ENCODE measurements at places on chromosomes 6 and 20.

DNA sequence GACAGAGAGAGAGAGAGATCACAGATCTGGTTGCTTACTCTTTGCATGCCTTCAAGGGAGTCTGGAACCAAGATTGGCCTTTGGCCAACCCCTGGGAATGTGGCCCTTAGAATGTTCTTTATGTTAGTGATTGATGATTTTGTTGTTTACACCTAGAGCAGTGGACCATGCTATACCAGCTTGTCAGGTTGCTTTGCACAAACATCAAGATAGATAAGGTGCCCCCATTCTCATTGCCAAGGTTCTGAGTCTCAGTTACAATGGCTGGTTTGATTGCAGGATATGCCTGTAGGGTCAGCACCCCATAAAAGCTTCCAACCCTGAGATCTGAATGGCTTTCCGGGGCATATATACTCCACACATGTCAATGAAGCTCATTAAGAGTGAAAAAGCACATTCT lies 53.5 kb upstream of the SLC2A12 start:
- DNase-seq: no peak

- DNase-seq: no peak
Measured at GRCh38 chr6:111942561-111942960, 69.3 kb upstream of the FYN start.

GRCh38 chr6:101676187-101676586 lies 282.7 kb downstream of the GRIK2 start:
- no peak for DNase-seq

- no peak for DNase-seq
Measured at GRCh38 chr20:32855387-32855786, 3.3 kb upstream of the EFCAB8 start.

- no peak for DNase-seq
Measured at GRCh38 chr6:123529843-123530242, 106.9 kb downstream of the TRDN start.

DNA sequence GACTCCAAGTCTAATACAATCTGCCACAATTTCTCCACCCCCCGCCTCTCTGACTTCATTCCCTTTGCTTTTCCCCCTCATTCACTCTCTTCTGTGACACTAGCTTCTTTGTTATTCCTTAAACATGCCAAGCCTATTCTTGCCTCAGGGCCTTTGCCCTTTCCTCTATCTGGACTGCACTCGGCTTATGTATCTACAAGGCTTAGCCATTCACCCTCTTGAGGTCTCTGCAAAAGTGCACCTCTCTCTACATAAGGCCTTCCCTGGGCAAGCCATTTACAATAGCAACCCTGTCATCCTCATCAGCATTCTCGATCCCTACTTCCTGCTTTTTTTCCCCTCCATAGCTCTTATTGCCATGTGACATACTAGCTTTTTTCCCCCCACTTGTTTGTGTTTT lies 168.9 kb downstream of the PDSS2 start:
- no peak for DNase-seq

- no peak for DNase-seq
Measured at GRCh38 chr20:55513954-55514353, 491.4 kb downstream of the CBLN4 start.
